ENCODE measurements at places on chromosomes 13 and 19.
A peak's percentile ranks its signal among the peaks of the same experiment; 100 is the strongest.

DNA sequence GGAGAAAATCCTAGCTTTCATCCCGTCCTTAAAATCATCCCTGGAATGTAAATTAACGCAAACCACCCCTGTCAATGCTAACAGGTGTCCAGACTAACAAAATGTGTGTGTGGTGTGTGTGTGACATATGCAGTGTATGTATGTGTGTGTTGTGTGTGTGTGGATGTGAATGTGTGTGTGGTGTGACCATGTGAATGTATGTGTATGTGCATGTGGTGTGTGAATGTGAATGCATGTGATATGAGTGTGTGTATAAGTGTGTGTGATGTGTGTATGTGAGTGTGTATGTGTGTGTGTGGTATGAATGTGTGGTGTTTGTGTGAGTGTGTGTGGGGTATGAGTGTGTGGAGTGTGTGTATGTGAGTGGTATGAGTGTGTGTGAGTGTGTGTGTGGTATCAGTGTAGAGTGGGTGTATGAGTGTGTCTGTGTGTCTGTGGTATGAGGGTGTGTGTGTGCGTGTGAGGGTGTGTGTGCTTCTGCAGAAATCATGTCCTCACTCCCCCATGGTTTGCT lies 190.8 kb downstream of the TEX29 start:
- DNase-seq: no peak

DNA sequence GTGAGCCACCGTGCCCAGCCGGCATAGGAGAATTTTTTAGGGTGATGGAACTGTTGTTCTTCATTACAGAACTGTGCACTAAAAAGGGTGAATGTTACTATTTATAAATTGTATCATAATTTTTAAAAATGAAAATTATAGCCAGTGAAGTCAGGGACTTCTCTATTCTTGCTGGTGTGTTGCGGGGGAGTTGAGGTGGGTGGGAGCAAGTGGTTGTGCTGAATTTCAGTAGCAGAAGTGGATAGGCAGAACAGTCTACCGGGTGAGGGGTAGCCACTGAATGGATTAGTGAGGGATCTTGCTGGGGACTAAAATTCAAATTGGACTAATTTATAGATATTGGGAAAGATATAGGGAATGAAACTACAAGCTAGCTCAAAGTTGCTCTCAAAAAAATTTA lies 74.0 kb downstream of the CAB39L start:
- no peak for DNase-seq

- peak; percentile 80 for DNase-seq
Measured at GRCh38 chr19:2578901-2579677, 103.2 kb downstream of the GADD45B start.

DNA sequence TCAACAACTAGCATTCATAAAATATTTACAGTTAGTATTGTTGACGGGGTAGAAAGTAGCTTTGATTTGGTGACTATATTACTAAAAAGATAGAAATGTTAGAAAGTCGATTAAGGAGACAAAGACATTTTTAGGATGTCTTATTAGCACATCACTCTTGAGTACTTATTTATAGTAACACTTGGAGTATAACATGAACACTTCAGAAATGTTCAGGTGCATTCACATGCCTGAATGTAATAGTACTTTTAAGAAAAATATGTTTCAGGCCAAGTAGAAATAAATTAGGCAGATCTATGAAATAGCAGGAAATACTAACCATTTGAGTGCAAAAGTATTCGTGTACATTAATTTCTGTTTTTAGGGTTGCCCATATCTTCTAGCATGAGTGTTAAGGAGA lies 70.4 kb downstream of the CDK8 start:
- DNase-seq: no peak

DNA sequence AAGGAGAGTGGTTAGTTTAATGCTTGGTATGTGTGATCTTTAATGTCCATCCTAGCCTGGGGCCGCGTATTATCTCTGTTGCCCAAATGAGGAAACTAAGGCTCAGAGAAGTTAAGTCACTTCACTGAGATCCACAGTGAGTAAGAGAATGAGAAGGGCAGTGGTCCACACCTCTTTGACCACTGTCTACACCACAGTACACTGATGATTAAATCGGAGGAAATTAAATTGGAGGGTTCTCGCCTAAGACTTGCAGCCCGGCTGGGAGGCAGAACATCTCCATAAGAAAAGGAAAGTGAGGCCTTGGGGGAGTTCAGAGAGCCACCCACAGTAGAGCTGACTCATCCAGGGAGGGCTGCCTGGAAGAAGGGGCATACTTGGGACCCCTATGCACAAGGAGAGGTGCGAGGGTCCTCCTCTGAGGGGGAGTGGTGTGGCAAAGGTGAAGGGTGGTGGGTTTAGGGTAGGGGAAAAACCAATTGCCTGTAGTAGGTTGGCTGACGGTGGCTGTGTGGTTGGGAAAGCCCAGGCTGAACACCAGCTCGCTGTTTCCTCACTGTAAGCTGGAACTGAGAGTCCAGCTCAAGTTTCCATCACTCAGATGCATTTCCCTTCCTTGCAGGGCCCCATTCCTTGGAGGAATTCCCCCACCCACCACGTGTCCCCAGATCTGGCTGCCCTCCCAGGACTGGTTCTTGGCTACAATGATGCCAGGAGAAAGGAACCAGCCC lies 15.0 kb upstream of the DHRS12 start:
- no peak for DNase-seq

Measured in fibroblast of the conjunctiva (primary cell).